Activated T-helper 1 cell treated with Interleukin-2 at 50 U/mL for 16 hours (primary cell): ENCODE measurements at places on chromosomes 12 and 14.

DNA sequence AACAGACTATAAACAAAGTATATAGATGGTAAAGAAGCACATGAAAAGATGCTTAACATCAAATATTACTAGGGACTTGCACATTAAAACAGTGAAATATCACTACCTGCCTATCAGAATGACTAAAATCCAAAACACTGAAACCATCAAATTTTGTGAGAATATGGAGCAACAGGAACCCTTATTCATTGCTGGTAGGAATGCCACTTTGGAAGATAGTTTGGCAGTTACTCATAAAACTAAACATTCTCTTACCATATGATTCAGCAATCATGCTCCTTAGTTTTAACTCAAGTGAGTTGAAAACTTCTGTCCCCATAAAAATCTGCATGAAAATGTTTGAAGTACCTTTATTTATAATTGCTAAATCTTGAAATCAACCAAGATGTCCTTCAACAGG, 297.6 kb downstream of the DAD1 start:
- no peak for DNase-seq

DNA sequence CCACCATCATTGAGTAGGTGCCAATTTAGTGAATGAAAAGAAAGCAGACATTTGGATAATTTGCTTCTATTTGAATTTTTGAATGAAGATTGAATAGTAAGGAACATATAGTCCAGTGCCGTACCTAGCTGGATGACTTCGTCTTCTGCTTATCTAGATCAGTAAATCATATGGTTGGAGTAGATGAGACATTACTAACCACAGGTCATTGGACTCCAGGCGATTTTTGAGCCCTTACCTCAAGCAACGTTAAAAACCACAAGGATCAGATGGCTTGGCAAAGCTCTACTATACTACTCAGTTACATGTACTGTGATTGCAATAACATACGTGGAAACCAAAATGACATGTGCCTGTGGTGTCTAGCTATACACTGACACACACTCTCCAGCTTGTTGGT, 1.7 kb upstream of the SPATS2 start:
- no peak for DNase-seq

DNA sequence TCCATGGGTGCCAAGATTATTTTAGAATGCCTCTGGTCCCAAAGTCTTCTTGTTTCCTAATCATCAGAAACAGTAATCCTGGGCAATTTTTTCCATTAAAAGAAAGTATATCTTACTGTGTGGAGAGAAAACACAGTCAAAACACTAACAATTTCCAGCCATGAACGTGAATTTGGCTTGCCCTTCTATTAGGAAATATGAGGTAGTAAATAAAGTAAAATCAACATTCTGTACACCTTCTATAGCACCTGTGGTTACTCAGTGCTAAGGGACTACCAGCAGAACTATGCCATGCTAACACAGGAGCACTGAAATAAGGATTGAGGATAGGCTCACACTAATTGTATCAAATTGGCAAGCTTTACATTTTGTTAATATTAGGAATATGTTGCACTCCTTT, 60.1 kb downstream of the NTN4 start:
- DNase-seq = no peak

DNA sequence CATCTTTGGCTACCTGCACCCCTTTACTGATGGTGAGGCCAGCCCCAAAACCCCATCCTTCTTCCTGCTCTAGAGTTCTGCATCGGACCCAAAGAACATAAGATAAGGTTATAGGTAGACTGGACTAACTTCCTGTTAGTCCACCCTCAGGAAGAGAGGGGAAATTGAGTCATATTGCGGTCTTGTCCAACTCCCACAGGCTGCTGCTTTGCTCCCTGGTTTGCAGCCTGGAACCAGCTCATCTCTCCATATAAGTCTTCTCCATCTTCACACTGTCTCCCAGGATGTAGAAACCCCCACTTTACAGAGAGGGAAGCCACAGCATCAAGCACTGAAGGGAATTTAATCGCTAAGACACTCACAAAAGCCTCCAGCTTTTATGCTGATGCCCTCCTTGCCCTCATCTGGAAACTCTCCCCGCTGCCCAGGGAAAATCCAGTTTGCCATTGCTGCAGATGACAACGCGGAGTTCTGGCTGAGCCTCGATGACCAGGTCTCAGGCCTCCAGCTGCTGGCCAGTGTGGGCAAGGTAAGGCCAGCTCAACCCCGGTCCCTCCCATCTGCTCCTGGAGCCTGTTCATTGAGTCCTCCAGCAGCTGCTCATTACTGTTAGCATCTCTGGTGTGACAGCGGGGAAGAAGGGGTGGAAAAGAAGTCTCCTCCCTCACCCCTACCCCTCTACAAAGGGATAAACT, 85.3 kb downstream of the B4GALNT3 start:
- DNase-seq = no peak

DNA sequence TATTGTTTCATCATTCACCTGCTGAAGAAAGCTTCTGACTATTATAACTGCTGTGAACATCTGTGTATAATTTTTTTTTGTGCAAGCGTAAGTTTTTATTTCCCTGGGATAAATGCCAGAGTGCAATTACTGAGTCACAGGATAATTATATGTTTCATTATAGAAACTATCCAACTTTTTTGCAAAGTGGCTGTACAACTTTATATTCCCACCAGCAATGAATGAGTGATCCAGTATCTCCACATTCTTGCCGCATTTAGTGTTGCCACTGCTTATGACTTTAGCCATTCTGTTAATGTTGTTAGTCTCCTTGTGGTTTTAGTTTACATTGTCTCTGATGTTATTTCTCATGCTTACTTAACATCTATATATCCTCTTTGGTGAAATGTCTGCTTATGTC, 88.1 kb upstream of the CCDC175 start:
- no peak for DNase-seq

GRCh38 chr12:107684990-107685359, 624 bp upstream of the PWP1 start:
- no peak for DNase-seq
